Activated gamma-delta T cell (primary cell): ENCODE measurements at places on chromosomes 3 and 15.

GRCh38 chr3:12941495-12942023, 100.2 kb upstream of the RPL32 start:
- no peak for DNase-seq

DNA sequence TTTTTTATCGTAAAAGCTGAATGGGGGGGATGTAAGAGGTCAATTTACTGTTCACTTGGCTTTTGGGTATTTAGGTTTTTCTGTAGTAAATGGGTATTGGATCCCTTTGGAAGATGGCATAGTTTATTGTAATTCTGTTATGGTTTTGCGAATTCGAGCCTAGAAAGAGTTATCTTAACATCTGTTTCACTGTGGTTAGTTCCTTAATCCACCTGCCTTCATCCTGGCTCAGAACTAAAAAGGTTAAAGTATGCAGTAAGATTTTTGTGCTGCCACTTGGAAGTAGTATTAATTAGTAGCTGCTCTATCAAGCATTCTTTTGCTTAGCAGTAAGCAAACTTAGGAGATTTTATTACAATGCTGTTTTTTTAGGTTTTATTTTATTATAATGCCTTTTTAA, 62.4 kb downstream of the ARIH1 start:
- no peak for DNase-seq

GRCh38 chr3:54171951-54172350, 49.6 kb downstream of the CACNA2D3 start:
- DNase-seq, result no peak

- DNase-seq, result no peak
Measured at GRCh38 chr15:95192923-95193322, 961.6 kb downstream of the MCTP2 start.

DNA sequence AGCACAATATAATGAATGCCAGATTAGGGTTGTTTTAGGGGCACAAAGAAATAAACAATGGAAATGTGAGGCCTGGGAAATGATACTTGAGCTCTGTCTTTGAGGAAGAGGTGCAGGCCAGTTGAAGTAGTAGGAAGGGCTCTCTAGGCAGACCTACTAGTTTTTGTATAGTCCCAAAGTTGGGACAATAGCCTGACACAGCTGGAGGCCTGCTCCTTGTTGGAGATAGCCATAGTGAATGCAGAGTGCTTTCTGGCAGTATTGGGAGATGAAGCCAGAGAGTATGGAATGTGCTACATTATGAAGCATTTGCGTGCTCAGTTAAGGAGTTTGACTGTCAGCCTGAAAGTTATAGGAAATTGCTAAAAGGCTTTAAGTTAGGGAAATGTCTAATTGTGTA, 251.2 kb upstream of the ZPLD1 start:
- DNase-seq, result no peak

DNA sequence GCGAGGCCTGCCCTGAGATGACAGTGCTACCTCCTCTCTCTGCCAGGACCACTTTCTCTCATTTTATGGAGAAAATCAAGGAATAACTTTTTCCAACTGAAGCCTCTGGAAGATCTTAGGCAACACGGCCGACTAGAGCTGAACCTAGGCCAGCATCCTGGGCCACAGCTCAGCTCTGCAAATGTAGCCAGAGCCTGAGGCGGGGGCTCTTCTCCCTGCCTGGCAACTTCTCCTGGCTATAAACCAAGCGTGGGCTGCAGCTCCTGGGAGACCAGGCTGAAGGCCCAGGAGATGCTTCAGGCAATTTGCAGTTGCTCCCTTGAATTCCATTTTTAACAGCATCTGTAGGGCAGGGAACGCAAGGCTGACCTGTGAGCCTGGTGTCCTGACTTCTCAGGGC, 74.9 kb downstream of the CEMIP start:
- DNase-seq, result no peak

GRCh38 chr3:114879059-114880031, 267.7 kb downstream of the ZBTB20 start:
- DNase-seq, result no peak

DNA sequence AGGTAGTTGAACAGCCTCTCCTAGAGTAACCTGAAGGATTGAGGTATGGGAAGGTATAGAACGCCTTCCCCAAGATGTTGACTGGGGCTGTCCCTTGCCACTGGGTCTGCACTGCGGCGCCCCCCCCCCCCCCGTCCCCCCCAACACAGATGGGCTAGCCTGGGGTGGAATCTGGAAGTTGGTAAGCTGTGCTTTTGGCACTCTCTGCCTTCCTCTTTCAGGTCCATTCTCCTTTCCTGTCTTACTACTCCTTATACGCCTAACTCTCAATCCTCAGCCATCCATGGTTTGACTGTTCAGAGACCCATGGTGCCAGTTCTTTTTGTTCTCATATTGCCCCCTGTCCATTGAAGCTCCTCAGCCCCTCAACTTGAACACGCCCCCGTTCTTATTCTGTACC, 42.8 kb downstream of the MAP2K1 start:
- DNase-seq, result no peak
